Sciatic nerve (tissue), 2 donors: ENCODE measurements at places on chromosomes 2 and 18.

DNA sequence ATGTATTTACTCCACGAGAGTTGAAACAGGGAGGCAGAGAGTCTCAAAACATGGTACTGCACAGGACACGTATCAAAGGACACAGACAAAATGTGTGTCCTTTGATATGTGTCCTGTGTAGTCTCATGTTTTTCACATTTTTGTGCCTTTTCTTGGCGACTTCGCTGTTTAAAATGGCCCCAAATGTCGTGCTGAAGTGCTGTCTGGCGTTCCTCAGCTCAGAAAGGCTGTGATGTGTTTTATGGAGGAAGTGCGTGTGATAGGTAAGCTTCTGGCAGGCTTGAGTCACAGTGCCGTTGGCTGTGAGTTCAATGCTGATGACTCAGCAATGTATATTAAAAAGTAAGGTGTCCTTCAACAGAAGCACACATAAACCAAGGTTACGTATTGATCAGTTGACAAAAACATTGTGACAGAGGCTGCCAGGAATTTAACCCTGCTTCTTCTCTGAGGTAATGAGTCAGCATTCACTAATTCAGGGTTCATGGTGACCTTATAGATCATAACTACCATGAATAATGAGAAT is 78.2 kb downstream of the DYSF start:
- DNase-seq: peak; percentile 10

GRCh38 chr2:55923982-55924321 is 370 bp upstream of the EFEMP1 start:
- no peak for DNase-seq

- no peak for DNase-seq
These were observed 8.1 kb upstream of the NCOA1 start for GRCh38 chr2:24482972-24483300.

DNA sequence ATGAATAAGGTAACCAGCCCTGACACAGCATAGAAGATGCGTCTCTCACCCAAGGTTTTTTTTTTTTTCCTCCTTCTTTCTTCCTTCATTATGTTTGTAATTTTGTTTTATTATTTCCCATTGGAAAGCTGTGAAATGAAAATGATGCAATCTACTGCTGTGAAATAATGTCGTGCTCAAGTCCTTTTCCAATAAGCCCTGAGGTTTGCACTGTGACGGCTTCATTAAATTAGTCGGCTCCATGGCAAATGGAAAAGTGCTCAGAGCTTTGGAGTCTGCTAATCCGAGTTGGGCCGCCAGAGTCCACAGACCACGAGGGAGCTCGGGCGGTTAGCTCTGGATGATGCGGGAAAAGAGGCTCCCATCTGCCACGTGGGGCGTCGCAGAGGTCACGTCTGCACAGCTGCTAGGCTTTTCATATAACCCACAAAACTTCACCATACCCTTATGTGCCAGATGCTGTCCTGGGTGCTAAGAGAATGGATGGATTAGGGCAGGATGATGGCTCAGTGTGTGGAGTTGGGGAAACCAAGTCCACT is 92.3 kb upstream of the CAPN13 start:
- no peak for DNase-seq

GRCh38 chr2:234881413-234882241 is 70.2 kb upstream of the SH3BP4 start:
- peak; percentile 86 for DNase-seq

GRCh38 chr18:36333414-36333813 is 35.9 kb downstream of the FHOD3 start:
- DNase-seq: no peak
